ENCODE measurements at places on chromosomes 4 and X. TPM values are rescaled to one million over a fixed set of nuclear protein-coding genes. Genes with fewer than 3 reads are reported as not detected.

GRCh38 chrX:52352551-52352950 lies 16.3 kb upstream of the XAGE2 start:
- no peaks in the 10 kb centered on the region for H3K36me3 ChIP-seq
- H3K27ac ChIP-seq, result no peak overlapping the region
- no peak for DNase-seq
- H3K27me3 ChIP-seq, result no peaks in the 10 kb centered on the region
- H3K4me3 ChIP-seq, result no peak overlapping the region

DNA sequence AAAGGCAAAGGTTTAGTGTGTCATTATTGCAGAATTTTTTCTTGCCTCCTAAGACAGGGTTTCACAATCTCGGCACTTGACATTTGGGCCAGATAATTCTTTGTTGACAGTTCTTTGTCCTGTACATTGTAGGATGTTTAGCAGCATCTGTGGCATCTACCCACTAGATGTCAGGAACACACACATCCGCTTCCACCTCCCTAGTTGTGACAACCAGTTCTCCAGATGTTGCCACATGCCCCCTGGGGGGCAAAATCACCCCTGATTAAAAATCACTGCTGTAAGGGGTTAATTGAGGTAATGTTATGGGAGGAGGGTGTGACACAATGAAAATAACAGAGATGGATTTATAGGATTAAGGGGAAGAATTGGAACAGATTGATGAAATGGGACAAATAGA lies 75.3 kb downstream of the HMGB2 start:
- no peak for DNase-seq
- peaks cover 3% of the 10 kb centered on the region for H3K4me1 ChIP-seq
- H3K4me3 ChIP-seq, result no peak overlapping the region
- H3K36me3 ChIP-seq, result no peaks in the 10 kb centered on the region
- H3K27me3 ChIP-seq, result no peaks in the 10 kb centered on the region

The BEX2 gene
- 14.6 TPM for total RNA-seq

- H3K36me3 ChIP-seq, result no peaks in the 10 kb centered on the region
- peaks cover 8% of the 10 kb centered on the region for H3K4me1 ChIP-seq
- no peak for DNase-seq
- H3K4me3 ChIP-seq, result no peak overlapping the region
- H3K27me3 ChIP-seq, result peaks cover 3% of the 10 kb centered on the region
These were observed 128.8 kb downstream of the GPAT3 start for GRCh38 chr4:83664741-83665140.

The F8A1 gene
- 40.6 TPM for total RNA-seq

The FAM9B gene
- not detected for total RNA-seq

The WDR45 gene
- 16.9 TPM for total RNA-seq

Data from activated CD8-positive, alpha-beta T cell treated with anti-CD3 and anti-CD28 coated beads for 36 hours (primary cell).